Hematopoietic multipotent progenitor cell treated with erythropoietin and hydrocortisone succinate and interleukin-3 and kit ligand, for 6 days (in vitro differentiated cells): ENCODE measurements at places on chromosomes 12 and 14.

DNA sequence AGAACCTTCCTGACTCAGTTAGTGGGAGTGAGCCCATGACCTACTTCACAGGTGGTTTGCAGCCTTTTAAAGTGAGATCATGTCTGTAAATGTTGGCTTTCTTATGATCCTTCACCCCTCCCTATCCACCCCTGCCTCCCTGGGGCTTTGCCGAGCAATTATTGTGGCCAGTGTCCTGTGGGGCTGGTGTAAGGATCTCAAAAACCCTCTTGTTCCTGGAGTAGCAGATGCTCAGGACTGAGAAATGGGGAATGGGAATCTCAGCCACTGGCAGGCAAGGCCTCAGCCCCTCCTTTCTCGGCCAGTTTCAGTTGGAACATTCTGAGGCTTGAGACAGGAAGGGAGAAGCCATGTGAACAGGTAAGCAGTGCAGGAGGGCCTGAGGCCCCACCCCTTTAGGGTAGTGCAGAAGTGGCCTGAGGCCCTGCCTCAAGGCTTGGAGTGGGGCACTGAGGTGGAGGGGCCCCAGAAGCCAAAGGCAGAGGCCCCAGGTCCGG lies 53.8 kb downstream of the PLEKHG3 start:
- DNase-seq: no peak

- DNase-seq: no peak
Observed at GRCh38 chr12:11578461-11578993, 70.9 kb upstream of the ETV6 start.

- no peak for DNase-seq
Observed at GRCh38 chr12:125249932-125250331, 184.7 kb downstream of the AACS start.

- DNase-seq: no peak
Observed at GRCh38 chr14:65431951-65432350, 19.4 kb downstream of the FUT8 start.

- no peak for DNase-seq
Observed at GRCh38 chr14:101025696-101026095, 122.2 kb upstream of the RTL1 start.

GRCh38 chr12:18895946-18896345 lies 158.0 kb downstream of the CAPZA3 start:
- DNase-seq: no peak

GRCh38 chr14:55556929-55557623 lies 22.9 kb upstream of the KTN1 start:
- DNase-seq: no peak

GRCh38 chr12:39123580-39124253 lies 218.3 kb upstream of the CPNE8 start:
- DNase-seq: no peak

- peak; percentile 34 for DNase-seq
Observed at GRCh38 chr14:105917933-105918436, 391.6 kb downstream of the TMEM121 start.

DNA sequence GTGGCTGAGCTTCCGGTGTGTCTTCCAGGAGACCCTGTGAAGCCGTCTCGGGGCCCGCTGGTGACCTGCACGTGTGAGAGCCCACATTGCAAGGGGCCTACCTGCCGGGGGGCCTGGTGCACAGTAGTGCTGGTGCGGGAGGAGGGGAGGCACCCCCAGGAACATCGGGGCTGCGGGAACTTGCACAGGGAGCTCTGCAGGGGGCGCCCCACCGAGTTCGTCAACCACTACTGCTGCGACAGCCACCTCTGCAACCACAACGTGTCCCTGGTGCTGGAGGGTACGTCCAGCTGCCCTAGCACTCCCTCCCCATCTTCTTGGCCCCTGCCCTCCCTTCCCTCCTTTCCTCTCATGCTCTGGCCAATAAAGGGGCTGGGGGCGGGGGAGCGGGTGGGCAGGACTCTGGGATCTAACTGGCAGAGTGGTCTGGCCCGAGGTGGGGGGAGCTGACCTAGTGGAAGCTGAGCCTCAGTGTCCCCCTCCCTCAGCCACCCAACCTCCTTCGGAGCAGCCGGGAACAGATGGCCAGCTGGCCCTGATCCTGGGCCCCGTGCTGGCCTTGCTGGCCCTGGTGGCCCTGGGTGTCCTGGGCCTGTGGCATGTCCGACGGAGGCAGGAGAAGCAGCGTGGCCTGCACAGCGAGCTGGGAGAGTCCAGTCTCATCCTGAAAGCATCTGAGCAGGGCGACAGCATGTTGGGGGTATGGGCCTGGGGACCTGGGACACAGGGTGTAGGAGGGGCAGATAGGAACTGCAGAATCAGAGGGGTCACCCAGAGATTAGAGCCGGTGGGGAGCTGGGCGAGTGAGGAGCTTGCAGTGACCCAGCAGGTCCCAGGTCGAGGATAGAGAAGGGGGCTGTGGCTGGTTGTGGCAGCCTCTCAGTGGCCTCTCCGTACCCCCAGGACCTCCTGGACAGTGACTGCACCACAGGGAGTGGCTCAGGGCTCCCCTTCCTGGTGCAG lies 6.0 kb downstream of the ACVRL1 start:
- no peak for DNase-seq

DNA sequence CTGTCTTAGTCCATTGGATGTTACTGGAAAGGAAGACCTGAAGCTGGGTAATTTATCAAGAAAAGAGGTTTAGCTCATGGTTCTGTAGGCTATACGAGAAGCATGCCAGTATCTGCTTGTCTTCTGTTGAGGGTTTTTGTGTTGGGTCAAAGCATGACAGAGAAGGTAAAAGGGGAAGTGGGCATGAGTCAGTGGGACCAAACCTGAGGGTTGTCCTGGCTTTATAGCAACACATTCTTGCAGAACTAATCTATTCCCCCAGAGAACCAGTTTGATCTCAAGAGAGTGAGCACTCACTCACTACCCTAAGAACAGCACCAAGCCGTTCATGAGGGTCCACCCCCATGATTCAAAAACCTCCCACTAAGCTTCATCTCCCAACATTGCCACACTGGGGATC lies 19.0 kb upstream of the KRAS start:
- DNase-seq: peak; percentile 42

DNA sequence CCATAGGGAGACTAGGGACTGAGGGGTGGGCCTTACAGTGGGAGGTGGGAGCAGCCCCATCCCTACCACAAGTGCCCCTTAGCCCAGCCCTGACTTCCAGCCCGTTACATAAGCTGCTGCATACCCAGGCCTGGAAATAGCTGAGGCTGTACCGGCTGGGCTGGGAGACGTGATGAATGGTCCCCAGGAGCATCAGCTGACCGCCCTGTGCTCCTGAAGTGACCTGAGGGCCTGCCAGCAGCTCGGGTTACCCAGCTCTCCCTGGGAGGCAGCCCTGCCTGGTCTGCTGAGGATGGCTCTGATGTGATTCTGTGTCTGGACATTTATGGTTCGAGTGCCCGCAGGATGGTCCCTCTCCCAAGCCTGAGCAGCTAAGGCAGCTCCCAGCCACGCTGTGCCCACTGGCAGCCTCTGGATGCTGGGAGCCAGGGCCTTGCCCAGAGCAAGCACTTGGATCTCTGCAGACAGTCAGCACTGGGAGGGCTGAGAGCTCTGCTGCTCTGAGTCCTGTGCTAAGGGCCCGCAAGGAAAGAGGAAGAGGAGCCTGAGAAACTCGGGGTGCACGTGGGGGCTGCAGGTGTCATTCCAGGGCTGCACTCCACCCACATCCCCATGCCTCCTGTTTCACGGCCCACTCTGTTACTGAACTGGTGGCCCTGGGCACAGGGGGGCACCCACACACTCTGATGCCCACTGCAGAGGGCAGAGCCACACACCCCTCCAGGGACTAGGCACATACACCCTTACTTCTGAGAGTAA lies 20.5 kb downstream of the TAMALIN start:
- no peak for DNase-seq

DNA sequence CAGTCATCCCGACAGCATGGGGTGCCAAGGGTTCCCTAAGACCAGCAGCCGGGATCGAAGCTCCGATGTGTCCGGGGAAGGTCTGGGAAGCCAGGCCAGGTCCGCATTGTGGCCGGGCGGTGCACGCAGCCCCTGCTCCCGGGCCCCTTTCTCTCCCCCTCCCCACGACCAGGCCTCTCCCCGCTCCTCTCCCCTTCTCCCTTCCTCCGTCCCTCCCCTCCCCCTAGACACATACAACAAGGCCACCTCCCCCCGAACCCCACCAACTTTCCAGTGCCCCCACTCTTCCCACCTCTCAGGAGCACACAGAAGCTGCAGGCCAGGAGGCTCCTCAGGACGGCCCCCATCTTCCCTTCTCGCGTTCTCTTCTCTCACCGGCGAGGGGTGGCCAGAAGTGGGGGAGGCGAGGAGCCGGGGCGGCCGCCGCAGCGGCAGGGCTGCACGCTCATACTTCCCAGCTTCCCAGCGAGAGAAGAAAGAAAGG lies 413 bp downstream of the LRP6 start:
- DNase-seq: peak; percentile 10

- no peak for DNase-seq
Observed at GRCh38 chr12:102543494-102544485, 63.4 kb upstream of the IGF1 start.

GRCh38 chr12:132445884-132446632 lies 43.9 kb upstream of the FBRSL1 start:
- DNase-seq: peak; percentile 67

DNA sequence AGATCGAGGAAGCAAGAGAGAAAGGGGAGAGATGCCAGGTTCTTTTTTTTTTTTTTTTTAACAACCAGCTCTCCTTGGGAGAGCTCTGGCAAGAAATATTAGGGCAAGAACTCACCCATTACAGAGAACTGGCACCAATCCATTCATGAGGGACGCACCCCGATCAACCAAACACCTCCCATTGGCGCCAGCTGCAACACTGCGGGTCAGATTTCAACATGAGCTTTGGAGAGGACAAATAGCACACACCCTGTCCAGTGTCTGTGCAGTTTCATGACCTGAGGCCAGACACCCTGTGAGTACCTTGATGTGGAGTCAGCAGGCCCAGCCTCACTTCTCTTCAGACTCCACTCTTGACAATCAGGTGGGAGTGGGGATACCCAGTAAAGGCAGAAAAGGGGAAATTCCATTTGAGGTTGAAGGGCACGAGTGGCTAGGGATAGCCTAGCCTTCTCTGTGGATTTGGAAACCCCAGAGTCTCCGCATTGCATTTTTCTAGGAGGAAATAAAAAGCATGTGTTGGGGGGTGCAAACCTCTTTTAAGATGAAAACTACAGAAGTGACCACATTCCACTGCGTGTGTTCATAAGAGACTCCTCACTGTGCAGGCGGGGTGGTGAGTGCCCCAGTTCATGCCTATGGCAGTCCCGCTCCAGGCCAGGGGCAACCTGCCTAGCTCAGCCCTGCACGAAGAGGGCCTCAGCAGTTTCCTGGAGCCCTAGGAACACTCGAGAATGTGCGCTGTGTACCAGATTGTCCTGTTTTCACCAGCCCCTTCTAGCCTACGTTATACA lies 42.4 kb upstream of the GPATCH2L start:
- no peak for DNase-seq

DNA sequence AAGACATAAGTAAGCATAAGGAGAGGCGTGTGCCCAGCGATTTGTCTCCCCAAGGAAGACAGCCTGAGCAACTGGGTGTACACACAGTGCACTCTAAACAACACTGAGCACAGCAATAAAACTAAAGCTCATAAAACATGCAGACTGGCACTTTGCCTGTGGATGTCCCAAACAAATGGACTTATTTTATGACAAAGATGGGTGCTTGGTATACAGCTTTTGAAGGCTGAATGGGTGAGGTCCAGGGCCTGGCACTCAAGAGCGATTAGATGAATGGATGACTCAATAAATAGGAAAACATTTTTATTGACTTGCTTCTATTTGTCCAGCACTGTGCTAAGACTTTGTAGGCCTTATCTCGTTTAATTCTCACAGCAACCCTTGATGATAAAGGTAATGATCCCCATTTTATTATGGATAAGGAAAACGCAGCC lies 28.5 kb downstream of the LGMN start:
- no peak for DNase-seq

DNA sequence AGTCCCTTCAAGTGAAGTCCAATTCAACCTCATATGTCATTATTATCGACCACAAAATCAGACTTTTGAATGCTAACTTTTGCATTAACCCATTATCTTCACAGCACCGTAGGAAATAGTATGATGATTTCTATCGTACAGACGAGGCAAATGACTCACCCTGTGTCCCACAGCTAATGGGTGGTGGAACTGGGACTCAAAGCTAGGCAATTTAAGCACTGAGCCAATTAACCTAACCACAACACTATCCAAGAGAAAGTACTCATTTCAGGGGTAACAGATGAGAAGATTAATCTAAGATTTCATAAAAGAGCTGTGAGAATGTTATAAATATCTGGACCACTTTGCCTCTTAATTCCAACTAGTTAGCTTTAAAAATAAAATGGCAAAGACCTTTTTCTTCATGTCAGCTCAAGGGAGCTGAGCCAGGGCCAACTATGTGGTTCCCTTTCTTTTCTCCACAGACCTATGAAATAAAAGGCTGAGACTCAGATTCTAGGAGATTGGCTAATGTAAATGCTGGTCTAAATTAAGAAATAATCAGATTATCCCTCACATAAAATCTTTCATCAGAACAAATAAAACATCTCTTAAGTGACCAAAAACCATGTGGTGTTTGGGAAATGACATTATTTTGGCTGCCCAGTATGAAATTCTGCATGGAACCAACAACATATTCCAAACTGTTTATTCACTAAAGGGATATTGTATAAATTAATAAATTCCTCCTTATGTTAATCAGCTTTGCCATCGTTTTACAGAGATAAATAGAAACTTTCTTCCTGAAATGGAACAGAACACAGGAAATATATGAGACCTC lies 4.9 kb downstream of the PTGER2 start:
- peak; percentile 61 for DNase-seq

GRCh38 chr14:63496837-63497400 lies 46.3 kb downstream of the PPP2R5E start:
- DNase-seq: no peak

DNA sequence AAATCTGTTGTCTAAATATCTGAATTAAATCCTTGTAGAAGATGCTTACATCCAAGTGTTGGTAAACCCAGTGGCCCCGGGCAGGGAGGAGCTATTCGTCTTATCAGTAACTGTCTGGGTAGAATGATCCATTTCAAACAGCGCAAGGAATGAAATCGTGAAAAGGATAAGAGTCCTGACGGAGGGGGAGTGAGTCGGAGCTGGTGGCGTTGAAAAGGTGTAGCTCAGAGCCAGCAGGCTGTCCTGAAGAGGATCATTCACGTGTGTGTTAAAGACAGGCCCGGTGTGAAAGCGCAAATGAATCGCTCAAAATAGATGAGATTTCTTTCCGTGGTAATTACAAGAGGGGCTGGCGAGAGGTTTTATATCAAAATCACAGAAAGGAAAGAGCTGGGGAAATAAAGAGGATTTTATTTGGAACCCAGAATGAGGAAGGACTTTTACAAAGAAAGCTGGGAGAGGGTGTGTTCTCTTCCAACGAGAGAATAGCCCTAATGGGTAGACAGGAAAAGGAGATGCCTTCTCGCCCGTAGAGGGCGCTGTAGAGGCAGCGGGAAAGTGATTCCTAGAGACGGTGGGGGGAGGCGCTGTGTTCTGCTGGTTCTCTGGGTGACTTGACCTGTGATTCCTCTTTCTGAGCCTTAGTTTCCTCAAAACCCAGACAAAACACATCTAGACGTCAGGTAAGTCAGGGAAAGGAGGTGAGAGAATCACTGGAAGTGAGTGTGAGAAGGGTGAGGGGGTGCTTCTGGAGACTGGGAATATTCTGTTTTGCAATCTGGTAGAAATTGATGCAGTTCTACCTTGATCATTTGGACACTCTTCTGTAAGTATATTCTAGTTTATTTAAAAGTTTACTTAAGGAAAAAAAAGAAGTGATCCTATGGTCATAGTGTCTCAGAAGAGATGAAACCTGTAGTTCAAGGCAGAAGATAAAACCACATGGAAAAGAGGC lies 39.3 kb downstream of the SRRM4 start:
- peak; percentile 62 for DNase-seq
